ENCODE measurements at places on chromosomes 6 and 20. TPM values are rescaled to one million over a fixed set of nuclear protein-coding genes. Genes with fewer than 3 reads are reported as not detected.

GRCh38 chr20:33576432-33577125 lies 85.5 kb upstream of the C20orf144 start:
- DNase-seq: peak; percentile 81

Gene SLC22A16
- total RNA-seq: not detected

Gene DCDC2
- not detected for total RNA-seq

Gene ZNF512B
- total RNA-seq: 13.6 TPM

Gene SYS1
- 8.6 TPM for total RNA-seq
